Stimulated activated CD4-positive, alpha-beta T cell treated with anti-CD3 and anti-CD28 coated beads, Interleukin-4, amount 100 ng/mL, for 48 hours (primary cell): ENCODE measurements at places on chromosomes 16 and 17.

- DNase-seq: no peak
Observed at GRCh38 chr16:25045696-25046381, 30.7 kb upstream of the ARHGAP17 start.

GRCh38 chr17:7667656-7668406 lies 17.1 kb downstream of the ATP1B2 start:
- DNase-seq: no peak

DNA sequence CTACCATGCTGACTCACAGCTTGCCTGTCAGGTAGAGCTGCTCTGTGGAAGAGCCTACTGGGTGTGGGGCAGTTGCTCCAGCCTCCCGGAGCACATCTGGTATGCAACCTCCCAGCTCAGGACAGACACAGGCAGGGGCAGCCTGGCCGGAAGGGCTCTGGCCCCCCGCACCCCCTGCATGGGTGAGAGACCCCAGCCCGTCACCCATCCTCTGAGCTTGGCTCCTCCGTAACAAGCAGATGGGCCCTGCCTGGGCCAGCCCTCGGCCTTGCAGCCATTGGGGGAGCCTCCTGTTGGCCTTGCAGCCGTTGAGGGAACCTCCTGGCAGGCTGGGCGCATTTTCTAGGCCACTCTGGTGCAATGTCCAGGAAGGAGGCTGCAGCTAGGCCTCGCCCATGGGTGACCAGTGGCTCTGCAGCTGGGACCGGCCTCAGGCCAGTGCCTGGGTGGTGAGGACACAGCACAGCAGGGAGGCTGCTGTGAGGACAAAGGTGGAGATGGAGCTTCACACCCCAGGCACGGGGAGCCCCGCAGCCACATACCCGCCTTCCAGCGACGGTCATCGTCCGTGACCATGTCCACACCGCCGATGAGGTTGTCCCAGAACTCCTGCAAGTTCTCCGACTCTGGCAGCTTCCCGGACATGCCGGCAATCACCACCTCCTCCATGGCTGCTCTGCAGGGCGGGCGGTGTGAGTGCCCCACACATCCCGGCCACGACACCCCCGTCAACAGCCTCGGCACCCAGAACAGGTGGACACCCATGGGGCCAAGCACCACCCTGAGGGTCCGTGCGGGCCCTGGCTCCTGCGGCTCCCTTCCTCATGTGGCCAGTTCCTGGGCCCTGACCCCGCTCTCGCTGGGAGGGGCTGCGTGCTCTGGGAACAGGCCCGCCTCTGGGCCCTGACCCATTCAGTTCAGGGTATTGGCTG lies 2.0 kb downstream of the FASN start:
- DNase-seq: no peak

DNA sequence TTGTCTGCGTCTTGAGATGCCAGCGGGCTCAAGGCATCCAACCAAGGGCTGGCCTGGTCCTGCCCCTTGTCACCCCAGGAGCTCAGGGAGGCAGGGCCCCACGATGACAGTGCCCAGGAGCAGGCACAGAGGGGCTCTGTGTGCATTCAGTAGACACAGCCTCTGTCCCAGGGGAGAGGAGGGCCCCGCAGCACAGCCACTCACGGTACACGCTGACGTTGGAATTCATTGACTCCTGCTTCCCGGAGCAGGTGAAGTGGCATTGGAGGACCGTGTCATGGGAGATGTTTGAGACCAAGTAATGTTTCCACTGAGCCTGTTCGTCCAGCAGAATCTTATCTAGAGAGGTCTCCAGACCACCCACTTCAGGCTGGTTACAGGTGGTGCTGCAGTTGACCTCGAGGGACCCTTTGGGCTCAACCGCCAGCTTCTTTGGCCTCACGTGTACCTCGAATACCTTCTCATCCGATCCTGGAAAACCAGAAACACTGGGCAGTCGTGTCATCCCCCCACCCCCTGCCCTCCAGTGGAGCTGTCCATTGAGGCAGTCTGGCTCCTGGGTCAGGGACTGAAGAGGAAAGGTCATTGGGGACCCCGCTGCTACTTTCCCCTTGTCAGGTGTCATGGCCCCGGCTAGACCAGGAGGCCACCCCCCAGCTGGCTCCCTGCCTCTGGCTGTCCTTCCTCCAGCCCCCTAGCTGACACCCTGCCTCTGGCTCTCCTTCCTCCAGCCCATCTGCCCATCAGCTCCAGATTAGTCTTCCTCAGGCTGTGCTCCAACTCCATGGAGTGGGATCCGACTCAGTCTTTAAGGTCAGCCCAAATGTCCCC lies 7.0 kb downstream of the PRR29 start:
- DNase-seq: no peak

- DNase-seq: no peak
Observed at GRCh38 chr17:9670596-9670995, 25.3 kb downstream of the USP43 start.

DNA sequence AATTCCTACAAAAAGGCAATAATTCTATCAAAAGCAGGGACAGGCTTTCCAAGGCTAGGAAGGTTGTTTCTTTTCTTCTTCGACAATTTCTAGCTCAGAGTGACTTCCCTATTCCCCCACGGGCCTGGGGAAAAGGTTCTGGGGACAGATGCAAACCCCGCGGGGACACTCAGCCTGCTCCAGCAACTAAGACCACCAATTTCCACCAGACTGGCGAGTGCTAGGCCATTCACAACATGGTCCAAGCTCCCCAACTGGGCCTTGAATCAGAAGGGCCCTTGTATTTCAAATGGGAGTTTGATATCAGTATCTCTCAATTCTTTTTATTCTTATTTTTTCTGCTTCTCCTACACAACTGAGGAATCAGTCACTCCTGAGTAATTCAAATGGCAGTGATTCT lies 86.7 kb downstream of the USP31 start:
- DNase-seq: no peak

GRCh38 chr17:50900383-50900892 lies 34.3 kb upstream of the TOB1 start:
- no peak for DNase-seq

- no peak for DNase-seq
Observed at GRCh38 chr17:67500261-67500660, 123.2 kb downstream of the PITPNC1 start.

GRCh38 chr17:16886655-16887322 lies 85.1 kb downstream of the TNFRSF13B start:
- DNase-seq: no peak

DNA sequence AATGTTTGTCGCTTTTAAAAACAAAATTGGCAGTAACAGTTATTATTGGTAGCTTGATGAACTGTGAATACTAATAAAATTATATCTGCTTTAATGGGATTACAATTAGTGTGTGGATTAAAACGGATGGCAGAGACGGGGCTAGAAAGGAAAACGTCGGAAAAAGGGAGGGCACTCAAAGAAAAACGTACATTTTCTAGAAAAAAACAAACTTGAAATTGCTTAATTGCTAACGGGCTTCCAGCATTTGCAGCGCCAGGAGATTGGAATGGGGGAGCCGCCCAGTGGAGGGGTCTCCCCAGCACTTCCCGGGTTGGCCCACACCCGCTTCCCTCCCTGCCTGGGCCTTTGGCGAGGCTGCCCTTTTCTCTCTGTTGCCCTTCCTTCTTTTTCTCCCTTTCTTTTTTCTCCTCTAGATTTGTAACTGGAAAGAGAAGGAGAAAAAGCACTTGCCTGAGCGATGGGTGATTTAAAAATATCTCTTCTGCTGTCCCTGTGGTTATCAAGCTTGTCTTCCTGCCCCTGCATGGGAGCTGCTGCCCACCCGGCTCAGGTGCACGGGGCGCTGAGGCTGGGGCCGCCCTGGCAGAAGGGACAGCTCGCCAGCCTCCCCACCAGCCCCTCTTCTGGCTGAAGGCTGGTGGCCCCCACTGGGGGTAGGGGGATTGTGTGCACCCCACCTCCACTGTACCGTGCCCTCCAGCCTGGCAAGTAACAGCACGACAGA lies 5.9 kb downstream of the BAHCC1 start:
- no peak for DNase-seq
